HS-5 (cell line): ENCODE measurements at places on chromosomes 5 and 9.

GRCh38 chr5:91535499-91535898 lies 152.4 kb upstream of the ARRDC3 start:
- no peak for DNase-seq

DNA sequence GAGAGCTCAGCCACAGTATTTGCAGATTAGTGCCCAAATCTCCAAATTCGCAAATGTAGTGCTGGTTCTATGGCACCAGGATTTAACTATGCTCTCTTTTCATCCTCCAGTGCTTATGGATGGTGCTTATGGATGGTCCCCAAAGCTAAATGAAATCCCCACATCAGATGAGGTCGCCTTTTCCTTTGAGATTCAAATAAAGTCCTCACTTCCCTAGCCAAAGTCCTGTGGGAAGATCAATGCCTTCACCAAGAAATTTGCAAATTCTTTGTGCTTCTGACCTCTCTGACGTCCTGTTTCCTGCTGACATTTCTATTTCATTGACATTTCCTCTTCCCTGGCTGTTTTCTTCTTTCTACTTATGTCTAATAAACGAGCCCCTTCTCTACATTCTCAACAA lies 1077.0 kb upstream of the C9orf72 start:
- DNase-seq = no peak

GRCh38 chr5:1032551-1033027 lies 24.0 kb downstream of the NKD2 start:
- no peak for DNase-seq

GRCh38 chr5:8561224-8561840 lies 692.4 kb downstream of the MTRR start:
- no peak for DNase-seq

GRCh38 chr9:95229230-95229915 lies 88.1 kb downstream of the FANCC start:
- no peak for DNase-seq

GRCh38 chr5:135040333-135041144 lies 6.5 kb upstream of the PITX1 start:
- no peak for DNase-seq

DNA sequence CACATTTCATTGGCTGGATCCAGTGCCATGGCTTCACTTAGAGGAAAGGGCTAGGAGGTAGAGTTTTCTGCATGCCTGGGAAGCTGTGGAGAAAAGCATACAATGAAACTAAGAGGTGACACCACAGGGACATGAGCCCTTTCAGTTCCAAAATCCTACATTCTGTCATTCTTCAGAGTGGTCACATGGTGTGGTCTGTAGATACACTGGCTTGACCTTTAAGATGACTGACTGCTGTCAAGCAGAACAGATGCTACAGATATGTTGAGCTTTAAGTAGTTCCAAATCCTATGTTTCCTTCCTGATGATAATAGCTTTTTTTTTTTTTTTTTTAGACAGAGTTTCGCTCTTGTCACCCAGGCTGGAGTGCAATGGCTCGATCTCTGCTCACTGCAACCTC lies 26.2 kb downstream of the DMRT3 start:
- no peak for DNase-seq

DNA sequence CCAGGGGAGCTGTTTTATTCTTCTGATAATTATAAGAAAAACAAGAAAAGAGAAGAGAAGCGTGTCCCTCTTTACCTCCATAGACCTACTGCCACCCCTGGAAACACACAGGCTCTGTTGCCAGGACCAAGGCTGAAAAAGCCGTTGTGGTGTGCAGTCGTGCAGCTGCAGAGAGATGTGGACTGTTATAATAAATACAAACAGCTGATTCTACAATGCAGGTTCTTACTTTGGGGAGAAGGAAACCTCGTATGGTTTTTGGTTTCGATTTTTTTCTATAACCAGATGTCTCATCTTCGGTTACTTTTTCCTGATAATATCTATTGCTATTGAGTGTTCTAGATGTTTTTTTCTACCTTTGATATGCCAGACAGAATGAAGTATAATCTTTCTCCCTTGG lies 28.1 kb downstream of the FYB1 start:
- DNase-seq = no peak

DNA sequence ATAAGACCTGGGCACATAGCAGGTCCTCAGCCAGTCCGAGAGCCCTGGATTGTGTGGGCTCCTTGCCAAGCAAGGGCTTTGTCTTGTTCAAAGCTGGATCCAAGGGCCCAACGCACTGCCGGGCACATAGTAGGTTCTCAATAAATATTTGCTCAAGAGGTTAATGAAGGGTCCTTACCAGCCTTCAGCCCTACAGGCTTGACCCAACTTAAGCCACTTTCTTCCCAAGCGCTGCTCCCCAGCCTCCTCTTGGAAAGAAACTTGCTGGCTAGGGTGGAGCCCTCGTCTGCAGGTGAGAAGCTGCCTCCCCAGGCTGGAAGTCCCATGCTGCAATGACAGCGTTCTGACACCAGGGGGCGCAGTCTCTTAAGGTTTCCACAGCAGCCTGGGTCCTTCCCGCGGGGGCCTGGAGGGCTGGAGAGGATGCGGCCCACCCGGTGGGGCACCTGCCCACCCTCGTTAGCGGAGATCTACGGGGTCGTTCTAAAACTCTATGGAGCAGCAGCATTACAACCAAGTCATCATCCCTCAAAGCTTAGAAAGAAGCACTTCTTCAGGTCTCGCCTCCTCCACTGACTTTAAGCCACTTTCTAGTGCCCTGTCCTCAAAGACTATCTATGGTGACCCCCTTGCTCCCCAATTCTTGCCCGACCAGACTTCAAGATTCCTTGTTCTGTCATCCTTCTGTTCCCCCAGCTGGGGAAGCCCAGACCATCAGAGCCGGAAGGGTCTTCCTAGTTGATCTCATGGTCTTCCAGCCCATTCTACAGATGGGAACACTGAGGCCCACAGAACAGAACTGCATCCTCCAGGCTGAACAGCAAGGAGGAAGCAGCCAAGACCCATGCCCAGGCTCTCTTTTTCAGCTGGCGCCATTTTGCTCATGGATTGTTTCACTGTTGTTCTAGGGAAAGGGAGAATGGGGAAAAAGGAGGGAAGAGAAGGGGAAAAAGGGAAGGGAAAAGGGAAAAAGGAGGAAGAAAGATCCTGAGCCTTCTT lies 115.4 kb downstream of the LHX2 start:
- DNase-seq = no peak

- DNase-seq = no peak
These were observed 248.2 kb downstream of the TRIM32 start for GRCh38 chr9:116935149-116935897.

DNA sequence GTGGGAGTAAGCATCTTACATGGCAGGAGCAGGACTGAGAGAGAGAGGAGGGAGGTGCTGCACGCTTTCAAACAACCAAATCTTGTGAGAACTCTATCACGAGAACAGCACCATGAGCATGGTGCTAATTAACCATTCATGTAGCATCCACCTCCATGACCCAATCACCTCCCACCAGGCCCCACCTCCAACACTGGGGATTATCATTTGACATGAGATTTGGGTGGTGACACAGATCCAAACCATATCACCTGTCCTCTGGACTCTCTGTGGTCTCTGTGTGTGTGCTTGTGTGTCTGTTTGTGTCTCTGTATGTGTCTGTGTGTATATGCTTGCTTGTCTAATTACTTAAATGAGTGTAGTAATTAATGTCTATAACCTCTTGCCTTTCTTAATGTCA lies 31.1 kb downstream of the SEC61B start:
- no peak for DNase-seq

DNA sequence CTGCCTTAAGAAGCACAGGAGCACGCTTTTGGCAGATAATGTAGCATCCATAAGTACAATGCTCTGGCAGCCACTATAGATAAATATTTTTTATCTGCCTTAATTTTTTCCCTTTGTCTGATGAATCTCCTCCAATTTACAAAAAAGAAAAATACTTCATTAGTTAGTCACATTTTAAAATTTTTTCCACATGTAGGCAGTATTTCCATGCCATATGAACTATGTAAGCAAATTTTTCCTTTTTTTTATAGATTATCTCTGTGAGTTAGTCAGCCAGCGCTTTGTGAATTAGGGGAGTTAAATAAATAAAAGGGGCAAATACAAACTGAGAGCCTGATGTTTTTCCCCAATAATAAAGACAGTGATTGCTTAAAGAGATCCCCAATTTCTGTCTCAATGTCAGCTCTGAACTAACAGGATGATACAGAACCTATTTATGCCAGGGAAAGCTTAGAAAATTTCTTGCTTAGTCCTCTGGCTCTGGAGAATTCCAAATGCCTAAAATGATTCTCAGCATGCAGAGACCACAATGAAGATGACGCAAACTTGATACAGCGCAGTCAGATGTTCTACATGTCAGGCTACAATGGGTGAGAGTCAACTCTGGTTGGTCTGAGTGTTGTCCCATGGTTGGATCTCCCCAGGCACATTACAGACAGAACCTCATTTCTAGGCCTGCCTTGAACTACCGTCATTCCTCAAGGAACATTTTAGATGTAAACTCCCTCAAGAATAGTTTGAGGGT lies 390.4 kb upstream of the CDH6 start:
- peak; percentile 38 for DNase-seq

DNA sequence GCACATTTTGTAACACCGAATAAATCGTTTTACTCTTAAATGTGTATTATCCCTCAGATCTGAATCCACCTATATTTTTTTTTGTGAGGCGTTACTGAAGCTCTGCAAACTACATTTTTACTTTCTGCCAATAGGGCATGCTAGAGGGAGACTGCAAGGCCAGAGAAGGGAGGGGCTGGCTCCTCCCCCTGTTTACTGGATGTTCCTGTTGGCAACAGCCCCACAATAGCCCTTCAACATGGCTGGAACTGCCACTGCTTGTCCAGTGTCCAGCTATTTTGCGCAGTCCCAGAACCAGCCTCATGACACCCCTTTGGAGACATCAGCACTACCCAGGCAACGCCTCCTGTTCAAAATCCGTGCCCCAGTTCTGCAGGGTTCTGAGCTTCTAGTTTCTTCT lies 85.4 kb upstream of the MIER3 start:
- no peak for DNase-seq

GRCh38 chr5:76475936-76476335 lies 72.9 kb downstream of the IQGAP2 start:
- DNase-seq = no peak

DNA sequence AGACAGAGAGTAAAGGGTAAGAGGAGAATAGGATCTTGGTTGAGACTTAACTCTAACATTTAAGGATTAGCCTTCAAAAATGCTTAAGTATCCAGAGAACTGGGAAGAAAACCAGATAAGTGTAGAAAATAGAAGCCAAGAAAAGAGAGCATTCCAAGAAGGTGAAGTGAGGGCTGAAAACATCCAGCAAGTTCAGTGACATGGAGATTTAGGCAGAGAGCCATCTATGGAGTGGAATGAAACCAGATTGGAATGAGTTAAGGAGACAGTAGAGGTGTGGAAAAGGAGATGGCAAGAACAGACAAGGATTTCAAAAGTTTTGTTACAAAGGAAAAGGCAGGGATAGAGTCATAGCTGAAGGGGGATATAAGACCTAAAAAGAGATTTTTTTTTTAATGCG lies 188.1 kb downstream of the TRPM3 start:
- no peak for DNase-seq

DNA sequence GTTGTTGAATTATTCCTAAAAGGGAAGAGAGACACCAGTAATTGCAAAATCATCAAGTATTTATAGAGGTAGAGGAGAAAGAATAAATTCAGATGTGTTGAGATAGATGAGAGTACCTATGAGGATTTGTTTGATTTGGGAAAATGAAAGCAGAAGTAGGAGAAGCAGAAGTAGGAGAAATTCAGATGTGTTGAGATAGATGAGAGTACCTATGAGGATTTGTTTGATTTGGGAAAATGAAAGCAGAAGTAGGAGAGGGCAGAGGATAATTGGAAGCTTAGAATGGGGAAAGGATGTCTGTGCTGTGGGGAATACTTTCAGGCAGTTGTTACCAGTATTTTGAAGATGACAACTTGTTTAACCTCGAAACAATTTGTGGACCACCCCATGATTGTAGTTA lies 35.1 kb upstream of the ZCCHC7 start:
- no peak for DNase-seq

DNA sequence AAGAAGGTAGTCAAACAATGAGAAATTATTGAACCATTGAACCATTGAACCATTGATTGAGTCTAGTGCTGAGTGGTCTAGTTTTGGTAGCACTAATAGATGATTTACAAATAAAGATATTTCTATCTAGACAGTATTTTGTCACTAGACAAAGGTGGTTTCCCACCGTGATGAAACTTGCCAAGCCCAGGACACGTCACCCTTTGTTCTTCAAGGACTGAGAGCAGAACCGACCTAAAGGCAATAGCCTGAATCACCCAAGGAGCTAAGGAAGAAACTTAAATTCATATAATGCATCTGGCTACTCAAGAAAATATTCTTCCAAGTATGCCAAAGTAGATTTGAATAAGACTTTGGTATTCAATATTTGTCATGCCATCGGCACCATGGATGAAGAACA lies 103.3 kb downstream of the ESM1 start:
- no peak for DNase-seq

DNA sequence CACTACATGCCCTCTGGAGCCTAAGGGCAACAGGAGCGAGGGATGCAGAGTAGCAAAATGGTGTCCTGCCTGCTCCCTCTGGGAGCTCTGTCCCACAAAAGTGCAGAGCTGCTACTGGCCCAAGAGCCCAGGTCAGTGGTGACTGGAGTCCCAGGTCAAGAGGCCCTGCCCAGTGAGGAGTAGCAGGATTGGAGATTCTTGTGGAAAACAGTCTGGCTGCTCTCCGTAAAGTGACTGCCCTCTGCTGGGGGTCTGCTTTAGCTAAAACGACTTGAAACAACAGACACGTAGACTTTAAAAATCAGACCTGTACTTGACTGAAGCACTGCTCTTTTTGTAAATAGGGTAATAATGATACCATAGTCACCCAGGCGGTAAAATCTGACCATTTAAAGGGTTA lies 917.0 kb downstream of the MAT2B start:
- no peak for DNase-seq

GRCh38 chr5:6434731-6435130 lies 13.9 kb upstream of the UBE2QL1 start:
- DNase-seq = no peak

DNA sequence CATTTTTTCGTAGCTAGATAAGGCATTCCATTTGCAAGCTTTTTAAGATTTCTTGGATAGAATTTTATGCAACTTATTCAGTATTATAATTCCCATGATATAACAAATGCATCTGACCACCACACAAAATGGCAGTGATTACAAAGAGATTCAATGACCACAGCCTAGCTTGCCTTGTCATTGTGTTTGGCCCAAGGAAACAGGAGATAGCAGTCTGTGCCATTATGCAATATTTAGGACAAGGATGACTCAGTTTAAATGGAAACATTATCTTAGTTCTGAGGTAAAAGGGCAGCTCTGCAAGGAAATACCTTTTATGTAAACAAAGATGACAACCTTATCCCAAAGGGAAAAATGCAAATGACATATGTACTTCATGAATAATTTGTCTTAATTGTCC lies 89.8 kb downstream of the NUDT12 start:
- no peak for DNase-seq

- no peak for DNase-seq
These were observed 29.0 kb upstream of the ANKRD33B start for GRCh38 chr5:10534561-10535530.

GRCh38 chr5:131622633-131623032 lies 12.4 kb downstream of the RAPGEF6 start:
- DNase-seq = no peak
